ENCODE measurements at places on chromosomes 12 and 14. TPM values are rescaled to one million over a fixed set of nuclear protein-coding genes. Genes with fewer than 3 reads are reported as not detected.

- no peak overlapping the region for H3K4me3 ChIP-seq
- H3K27me3 ChIP-seq = no peaks in the 10 kb centered on the region
- H3K4me1 ChIP-seq = no peaks in the 10 kb centered on the region
These were observed 283.3 kb upstream of the PWP1 start for GRCh38 chr12:107402041-107403022.

DNA sequence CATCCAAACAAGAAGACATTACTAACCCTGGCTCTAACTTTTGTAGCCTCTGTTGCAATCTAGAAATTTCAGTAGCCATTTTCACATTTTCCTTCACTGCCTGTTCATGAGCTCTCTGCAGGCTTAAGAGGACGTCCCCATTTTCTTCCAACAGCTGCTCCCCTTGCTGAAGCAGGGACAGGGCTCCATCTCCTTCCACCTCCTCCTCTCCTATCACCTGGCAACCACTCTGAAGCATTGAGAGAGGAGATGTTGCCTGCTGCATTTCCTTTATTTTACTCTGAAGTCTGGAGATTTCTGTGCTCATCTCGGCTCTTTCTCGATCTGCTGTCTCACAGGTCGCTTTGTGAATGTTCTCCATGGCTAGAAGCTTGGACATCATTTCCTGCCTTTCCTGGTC is 73.3 kb downstream of the NIN start:
- no peak for DNase-seq
- no peak overlapping the region for H3K4me3 ChIP-seq
- H3K4me1 ChIP-seq = no peaks in the 10 kb centered on the region
- H3K27me3 ChIP-seq = no peaks in the 10 kb centered on the region
- H3K27ac ChIP-seq = no peak overlapping the region

DNA sequence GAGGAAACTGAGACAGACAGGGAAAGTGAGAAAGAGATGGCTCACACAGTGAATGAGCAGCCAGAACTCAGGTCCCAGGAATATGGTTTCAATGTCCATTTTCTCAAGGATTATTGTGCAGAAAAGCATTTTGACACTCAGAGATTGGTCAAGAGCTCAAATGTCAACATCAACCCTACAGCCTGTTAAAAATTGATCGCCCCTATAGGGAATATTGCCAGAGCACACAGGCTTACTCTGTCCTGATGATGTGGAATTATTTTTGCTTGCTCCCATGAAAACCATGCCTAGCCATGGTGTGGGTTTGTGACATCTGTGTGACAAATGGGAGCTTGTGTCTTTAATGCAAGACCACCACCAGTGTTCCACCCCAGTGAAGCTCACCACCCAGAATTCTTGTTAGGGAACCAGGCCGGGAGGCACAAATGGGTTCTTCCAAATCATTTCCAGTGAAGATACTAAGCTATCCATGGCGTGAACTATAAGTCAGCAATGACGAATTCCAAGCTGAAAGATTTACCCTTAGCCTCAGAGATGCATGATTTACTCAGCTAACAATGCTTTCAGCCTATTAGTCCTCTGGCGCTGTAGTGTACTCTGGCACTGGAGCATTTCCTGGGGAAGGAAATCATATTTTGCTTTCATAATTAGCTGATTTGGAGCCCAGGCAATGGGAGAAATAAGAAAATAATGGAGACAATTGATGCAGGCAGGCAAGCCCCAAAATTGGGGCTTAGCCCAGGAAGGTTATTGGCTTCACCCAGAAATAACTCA is 1188.2 kb upstream of the TMEM132C start:
- no peaks in the 10 kb centered on the region for H3K36me3 ChIP-seq
- no peaks in the 10 kb centered on the region for H3K4me1 ChIP-seq
- DNase-seq = no peak
- H3K27me3 ChIP-seq = no peaks in the 10 kb centered on the region
- no peak overlapping the region for H3K4me3 ChIP-seq
- H3K27ac ChIP-seq = no peak overlapping the region

DNA sequence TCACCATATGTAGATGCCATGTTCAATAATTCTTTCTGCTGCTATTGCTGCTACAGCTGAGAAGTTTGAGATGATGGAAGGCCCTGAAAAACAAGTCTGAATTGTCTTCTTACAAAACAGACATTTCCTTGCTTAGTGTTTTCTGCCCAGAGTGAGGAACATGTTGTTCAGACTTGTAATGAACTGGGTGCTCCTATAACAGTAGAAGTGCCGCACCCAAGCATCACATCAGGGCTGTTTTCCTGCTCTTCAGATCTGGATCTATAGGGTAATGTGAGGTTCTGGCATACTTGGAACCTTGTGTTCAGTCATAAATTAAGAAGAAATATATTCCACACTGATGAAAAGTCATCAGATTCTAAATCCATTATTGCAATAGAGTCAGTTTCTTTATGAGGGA is 171.9 kb upstream of the DIO2 start:
- no peaks in the 10 kb centered on the region for H3K27me3 ChIP-seq
- DNase-seq = no peak
- no peak overlapping the region for H3K27ac ChIP-seq
- H3K36me3 ChIP-seq = no peaks in the 10 kb centered on the region

Gene C14orf132
- total RNA-seq = 23.0 TPM

Measured in Panc1 (cell line).